HAP-1 (cell line): ENCODE measurements at places on chromosomes 5 and 9.

- no peak for DNase-seq
These were observed 63.1 kb downstream of the UGCG start for GRCh38 chr9:111959468-111960359.

DNA sequence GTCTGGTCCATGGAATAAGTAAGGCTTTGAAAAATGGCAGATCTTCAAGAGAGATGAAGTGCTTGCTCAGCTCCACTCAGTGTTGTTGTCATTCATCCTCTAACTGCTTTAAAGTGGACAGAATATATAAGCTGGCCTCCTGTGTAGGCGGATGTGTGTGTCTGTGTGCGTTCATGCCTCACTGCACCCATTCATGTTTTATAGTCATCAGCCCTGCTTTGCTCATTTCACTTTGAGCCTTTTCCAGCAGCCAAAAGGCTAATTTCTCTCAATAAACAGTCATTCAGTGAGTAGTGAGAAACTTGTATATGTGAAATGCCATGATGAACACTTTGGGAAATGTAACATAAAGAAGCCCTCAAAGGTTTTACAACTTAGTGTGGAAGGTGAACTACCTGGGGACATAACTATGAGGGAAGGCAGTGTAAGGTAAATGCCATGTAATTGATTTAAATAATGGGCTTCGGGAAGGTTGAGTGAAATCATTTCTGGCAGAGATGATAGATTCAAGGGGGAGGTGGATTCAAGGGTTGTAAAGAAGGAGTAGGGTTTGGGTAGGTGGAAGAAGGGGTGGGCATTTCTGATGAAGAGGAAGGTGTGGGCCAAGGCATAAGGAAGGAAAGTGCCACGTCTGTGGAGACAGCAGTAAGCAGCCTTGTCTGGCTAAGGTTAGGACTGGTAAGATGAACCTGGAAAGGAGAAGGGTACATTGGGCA lies 15.7 kb downstream of the TTC23L start:
- peak; percentile 26 for DNase-seq

DNA sequence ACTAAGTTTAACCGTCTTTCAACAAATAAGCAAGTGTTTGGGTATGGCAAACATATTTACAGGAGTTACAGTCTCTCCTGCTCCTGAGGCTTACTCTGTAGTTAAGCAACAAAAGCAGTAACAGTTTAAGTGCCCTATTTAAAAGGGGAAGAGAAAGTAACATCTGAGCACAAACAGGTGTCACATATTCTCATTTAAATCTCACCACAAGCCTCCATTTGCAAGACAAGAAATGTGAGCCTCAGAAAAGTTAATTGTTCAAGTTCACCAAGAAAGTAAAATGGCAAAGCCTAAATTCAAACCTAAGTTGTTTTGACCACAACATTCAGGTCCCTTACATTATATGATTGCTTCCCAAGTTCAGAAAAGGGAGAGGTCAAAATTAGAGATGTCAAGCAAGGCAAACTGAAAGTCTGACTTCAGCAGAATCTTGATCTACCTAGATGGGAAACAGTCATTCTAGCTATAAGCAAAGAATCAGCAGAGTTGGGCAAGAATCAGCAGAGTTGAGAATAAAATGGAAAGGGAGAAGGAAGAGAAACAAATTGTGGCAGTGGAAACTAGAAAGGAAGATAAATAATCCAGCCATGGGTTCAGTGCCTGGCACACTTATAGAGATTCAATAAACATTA lies 93.4 kb downstream of the STRBP start:
- DNase-seq = peak; percentile 69

DNA sequence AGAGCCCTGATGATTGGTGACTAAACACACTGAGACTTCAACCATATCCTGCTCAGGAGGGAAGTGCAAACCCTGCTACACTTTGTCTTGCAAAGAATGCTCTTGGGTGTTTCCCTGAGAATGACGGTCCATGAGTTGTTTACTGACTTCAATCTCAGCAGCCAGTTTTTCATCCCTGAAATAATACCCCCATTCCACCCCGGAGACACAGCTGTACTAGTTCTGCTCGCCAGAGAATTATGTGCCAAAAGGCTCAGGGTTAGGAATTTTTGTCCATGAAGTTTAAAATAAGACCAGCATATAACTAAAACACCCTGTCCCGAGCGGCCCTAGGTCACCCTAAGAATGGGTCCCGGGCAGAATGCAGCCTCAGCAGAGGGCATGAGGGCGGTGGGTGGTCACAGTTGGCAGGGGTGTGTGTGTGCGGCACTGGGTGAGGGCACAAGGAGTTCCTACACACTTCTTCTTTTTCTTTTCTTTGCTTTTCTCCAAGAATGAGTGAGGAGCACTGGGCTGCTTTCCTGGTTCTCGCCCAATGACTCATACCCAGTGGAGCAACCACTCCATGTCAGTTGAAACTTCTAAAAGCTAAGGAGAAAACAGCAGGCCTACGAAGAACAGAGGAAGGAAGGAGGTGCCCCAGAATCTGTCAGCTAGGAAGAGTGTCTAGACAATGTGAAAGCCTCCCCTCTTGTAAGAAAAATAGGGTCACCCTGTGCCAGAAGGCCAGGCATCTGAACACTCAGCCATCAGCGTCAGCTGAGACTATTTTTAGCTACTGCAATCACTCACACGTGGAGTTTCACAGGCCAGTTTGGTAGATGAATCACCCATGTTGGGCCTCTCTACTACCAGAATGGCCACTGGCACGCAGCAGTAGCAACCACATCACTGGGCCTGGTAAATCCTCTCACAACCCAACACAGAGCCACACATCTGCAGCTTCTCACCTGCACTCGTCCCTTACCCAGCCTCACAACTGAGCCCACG lies 105.9 kb downstream of the DPYSL3 start:
- DNase-seq = no peak

DNA sequence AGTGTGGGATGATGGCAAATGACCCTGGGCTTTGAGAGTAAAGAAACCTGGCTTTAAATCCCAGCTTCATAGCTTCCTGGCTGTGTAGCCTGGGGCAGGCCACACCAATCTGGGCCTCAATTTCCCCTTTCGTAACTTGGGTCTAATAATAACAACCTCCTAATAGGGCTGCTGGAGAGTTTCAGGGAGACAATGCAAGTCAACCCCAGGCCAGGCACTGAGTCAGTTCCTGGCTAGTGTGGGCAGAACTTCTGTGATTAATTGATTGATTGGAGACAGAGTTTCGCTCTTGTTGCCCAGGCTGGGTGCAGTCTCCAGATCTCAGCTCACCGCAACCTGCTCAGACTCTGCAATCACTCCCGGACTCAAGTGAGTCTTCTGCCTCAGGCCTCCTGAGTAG lies 3.3 kb upstream of the SH2D3C start:
- no peak for DNase-seq

- peak; percentile 84 for DNase-seq
These were observed 64.0 kb downstream of the OTULIN start for GRCh38 chr5:14728459-14728938.

DNA sequence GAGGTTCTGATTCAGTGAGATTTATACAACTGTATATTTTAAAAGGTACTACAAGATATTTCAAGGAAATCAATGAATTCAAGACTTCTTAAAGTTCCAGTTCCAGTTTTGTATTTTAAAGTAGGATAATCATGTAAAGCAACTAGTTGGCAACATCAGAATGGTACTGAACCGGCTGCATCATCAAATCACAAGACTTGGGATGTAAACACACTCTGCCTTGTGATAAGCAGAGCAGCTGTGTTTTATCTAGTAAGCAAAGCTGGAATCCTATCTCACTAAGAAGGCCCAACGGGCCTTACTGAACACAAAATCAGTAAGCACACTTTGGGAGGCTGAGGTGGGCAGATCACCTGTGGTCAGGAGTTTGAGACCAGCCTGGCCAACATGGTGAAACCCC lies 327.2 kb upstream of the NREP start:
- DNase-seq = no peak

GRCh38 chr5:142281966-142282365 lies 42.9 kb downstream of the SPRY4 start:
- no peak for DNase-seq

- DNase-seq = no peak
These were observed 22.9 kb downstream of the HAVCR2 start for GRCh38 chr5:157085930-157086329.

DNA sequence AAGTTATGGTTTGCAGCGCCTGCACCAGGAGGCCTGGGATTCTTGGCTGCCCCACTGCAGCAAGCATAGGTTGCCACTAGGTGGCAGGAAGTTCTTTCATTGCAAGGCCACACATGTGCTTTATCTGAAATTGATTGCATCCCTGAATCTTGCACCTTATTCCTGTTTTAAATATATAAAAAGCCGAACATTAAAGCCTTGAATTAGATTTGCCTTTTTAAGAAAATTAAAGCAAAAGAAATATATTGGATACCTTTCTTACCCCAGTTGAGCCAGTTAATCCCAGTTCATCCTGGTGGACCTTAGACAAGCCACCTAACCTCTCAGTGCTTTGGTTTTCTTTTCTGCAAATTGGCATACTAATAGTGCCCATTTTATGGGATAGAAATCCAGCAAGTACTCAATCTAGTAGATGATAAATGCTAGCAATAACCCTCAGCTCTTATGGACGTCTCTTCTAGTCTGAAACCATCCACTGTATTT lies 6.3 kb upstream of the TRMT10B start:
- DNase-seq = peak; percentile 65

- no peak for DNase-seq
These were observed 90.7 kb downstream of the MEF2C start for GRCh38 chr5:88792144-88792840.

DNA sequence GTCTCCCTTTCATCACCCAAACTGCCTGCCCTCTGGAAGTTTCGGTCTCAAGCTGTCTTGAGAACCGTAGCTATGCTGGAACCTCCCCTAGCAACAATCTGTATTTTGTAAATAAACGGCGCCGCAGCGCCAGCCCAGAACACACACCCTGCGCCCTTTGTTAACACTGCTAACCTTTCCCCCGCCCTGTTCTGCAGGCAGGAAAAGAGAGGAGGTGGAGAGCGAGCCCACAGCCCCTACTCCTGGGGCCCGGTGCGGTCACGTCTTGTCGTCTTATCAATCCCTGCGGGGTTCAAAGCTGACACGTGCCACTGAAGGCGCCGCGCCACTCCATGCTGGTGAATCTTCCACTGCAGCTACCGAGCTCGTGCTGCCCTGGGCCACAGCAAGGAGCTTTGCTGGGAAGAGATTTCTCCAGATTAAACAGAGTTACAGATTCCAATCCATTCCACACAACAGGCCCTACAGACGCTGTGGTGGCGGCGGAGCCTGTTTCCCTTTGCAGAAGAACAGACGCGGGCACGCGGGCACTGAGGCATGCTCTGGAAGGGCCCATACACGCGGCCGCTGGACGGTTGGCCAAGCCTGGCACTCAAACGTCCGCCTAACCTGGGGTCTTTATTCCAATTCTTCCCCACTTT lies 25.3 kb downstream of the ZDHHC11B start:
- peak; percentile 69 for DNase-seq

GRCh38 chr5:126462239-126463014 lies 39.2 kb downstream of the GRAMD2B start:
- DNase-seq = no peak

DNA sequence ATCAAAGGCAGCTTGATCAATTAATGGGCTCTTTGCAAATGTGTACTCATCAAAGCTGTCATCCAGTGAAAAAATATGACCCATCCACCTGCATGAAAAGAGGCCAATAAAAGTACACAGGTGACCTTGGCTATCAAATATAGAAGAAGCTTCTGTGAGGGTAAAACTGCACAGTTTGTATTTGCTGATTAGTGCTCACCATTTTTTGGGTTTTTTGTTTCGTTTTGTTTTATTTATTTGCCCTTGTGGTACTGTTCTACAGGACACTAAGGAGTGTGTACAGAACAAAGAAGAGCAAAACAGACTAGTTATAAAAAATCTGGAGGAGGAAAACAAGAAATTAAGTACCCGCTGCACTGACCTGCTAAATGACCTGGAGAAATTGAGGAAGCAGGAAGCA lies 101.3 kb downstream of the CNTLN start:
- DNase-seq = no peak

DNA sequence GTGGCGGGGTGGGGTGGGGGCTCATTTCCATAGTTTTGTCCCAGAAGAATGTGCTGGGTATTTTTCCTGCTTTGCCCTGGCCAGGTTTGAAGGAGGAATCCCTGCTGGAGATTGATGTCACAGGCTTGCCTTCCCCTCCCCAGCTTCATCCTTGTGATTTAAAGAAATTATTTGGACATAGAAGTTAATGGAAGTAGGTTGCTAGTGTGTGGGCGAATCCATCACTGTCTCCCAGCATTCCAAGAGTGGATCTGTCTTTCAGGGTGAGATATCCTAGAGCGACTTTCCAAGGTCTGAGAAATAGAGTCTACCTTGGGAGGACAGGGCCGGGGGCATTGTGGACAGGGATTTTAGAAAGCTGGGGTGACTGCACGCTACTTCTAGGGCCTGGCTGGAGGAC lies 64.9 kb upstream of the HSPA9 start:
- DNase-seq = no peak

- DNase-seq = no peak
These were observed 46.4 kb upstream of the KDM4C start for GRCh38 chr9:6711403-6711802.

GRCh38 chr9:130193103-130193502 lies 20.9 kb downstream of the NCS1 start:
- no peak for DNase-seq

GRCh38 chr9:95090871-95091577 lies 226.5 kb downstream of the FANCC start:
- peak; percentile 62 for DNase-seq

GRCh38 chr5:130111746-130112145 lies 207.5 kb downstream of the CHSY3 start:
- DNase-seq = no peak

- DNase-seq = no peak
These were observed 236.8 kb downstream of the ARHGEF28 start for GRCh38 chr5:73862796-73863195.

- DNase-seq = no peak
These were observed 10.2 kb downstream of the BTNL8 start for GRCh38 chr5:180908998-180909731.

DNA sequence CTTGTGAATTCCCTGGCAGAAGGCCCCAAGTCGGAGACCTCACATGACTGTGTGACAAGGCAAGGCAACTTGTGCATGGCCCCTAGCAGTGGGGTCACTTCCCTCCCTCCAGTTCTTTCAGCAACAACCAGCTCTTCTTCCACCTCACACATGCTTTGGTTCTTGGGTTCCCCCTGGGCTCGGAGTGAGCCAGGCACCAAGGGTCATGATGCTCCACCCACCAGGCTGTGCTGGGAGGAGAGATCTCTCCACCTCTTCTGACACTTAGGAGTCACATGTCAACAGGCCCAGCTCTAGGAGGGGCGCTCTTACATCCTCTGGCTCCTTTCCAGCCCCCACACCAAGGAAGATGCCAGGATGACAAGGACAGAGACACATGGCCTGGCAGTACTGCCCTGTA lies 56.7 kb downstream of the CDH6 start:
- no peak for DNase-seq

GRCh38 chr9:109379513-109379912 lies 58.7 kb upstream of the EPB41L4B start:
- no peak for DNase-seq

DNA sequence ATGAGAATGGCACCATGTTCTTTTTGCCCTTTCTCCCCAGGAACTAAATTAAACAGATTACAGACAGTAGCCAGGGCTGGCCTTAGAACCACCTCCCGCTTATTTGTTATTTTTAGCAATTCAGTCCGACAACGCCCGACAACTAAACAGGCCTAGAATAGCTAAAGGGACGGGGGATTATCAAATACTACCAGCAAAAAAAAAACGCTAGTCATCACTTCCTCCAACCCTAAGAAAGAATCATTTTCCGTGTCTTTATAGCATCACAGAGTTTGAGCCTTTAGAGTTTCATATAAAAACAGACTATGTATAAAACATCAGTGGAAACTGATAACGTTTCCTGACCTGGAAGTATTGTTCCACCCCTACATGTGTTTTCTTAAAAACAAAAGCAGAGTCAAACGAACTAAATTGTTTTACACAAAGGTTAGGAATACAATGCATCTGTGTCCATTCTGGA lies 35.3 kb downstream of the PFDN1 start:
- DNase-seq = no peak

GRCh38 chr5:146419696-146420095 lies 27.4 kb upstream of the TCERG1 start:
- no peak for DNase-seq
